Hindlimb muscle (tissue), 1 donor: ENCODE measurements at places on chromosomes 16 and 17.

DNA sequence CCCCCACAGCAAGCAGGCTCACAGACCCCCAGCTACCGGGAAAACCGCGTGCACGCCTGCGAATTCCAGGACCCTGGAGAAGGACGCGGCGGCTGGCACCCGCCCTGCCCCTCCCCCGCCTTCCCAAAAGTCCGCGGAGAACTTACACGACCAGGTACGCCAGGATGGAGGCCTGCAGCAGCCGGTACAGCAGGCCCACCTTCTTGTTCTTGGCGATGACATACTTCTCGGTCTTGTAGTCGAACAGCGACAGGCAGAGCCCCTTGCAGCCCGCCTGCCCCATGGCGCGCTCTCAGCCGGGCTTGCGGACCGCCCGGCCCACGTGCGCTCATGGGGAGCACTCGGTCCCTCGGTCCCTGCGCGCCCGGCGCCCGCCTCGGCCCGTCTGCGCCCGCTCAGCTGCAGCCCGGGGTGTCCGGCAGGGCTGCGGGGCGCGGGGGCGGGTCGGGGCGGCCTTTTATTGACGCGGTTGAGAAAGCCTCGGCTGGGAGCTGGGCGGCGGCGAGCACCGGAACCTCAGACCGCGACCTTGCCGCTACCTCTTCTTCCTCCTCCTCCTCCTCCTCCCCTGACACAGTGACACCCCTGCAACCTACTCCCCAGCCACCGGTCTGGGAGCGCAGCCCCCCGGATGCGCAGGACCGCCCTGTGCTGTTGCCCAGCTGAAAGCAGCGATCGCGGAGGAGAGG, at the start of gene P2RX5:
Gene P2RX5 (minus strand): TSS at position 433 of the 689 bp plus-strand sequence. CDS start 150 bp downstream, at position 283.
- DNase-seq, result no peak

GRCh38 chr16:89300311-89300975, 82.9 kb downstream of the ZNF778 start:
- no peak for DNase-seq

DNA sequence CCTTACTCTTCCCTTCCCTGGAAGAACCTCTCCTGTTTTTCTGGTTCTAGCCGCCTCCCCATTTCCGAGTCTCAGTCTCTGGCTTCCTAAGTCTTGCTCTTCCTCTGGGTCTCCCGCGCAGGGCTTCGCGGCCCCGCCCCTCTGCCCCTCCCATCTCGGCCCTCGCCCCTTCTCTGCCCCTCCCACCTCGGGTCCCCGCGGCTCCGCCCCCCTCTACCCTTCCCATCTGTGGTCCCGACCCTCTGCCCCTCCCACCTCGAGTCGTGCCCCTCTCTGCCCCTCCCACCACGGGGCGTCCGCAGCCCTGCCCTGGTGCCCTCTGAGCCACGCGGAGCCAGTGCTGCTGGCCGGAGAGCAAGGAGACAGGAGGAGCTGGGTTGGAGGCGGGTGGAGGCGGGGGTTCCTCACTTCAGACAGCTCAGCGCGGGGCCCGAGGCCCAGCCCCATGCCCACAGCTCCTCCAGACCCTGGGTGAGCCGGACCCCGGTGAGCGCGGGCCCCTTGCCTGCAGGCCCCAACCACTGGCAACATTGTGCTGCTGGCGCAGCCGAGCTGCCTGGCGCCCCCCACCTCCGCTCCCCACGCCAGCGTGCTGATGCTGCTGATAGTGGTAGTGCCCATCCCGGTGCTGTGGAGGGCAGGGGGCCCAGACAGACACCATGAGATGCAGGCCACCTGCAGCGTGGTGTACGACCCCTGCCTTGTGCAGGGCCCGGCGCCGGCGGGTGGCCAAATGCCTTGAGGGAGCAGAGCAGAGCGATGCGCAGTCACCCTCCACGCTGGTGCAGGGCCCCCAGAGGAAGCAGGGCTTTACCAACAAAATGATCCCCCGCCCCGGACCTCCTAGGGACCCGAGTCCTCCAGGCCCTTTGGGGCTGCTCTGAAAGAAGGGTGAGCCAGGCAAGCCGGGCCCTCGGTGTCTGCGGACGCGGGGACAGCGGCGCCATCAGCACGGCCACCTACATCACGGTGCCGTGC, 2115.3 kb downstream of the TP53TG3F start:
- no peak for DNase-seq

- DNase-seq, result no peak
Measured at GRCh38 chr17:53948323-53948722, 125.6 kb downstream of the KIF2B start.

- no peak for DNase-seq
Measured at GRCh38 chr16:82845116-82845515, 218.3 kb downstream of the CDH13 start.

GRCh38 chr17:31114956-31115555, 20.3 kb downstream of the NF1 start:
- DNase-seq, result no peak

GRCh38 chr16:86879268-86879667, 300.9 kb downstream of the FOXL1 start:
- no peak for DNase-seq

GRCh38 chr17:64066716-64067115, 46.3 kb upstream of the ICAM2 start:
- DNase-seq, result no peak

GRCh38 chr16:85463672-85464382, 149.3 kb upstream of the GSE1 start:
- no peak for DNase-seq

- DNase-seq, result no peak
Measured at GRCh38 chr17:14325618-14326167, 24.8 kb downstream of the HS3ST3B1 start.

GRCh38 chr16:79098907-79099306, 501.6 kb downstream of the MAF start:
- DNase-seq, result no peak

- peak; percentile 74 for DNase-seq
Measured at GRCh38 chr16:2040787-2041522, 6.7 kb downstream of the NTHL1 start.

- DNase-seq, result peak; percentile 94
Measured at GRCh38 chr17:1714427-1714979, 4.3 kb upstream of the TLCD2 start.

- no peak for DNase-seq
Measured at GRCh38 chr16:52578829-52579498, 32.0 kb upstream of the TOX3 start.

DNA sequence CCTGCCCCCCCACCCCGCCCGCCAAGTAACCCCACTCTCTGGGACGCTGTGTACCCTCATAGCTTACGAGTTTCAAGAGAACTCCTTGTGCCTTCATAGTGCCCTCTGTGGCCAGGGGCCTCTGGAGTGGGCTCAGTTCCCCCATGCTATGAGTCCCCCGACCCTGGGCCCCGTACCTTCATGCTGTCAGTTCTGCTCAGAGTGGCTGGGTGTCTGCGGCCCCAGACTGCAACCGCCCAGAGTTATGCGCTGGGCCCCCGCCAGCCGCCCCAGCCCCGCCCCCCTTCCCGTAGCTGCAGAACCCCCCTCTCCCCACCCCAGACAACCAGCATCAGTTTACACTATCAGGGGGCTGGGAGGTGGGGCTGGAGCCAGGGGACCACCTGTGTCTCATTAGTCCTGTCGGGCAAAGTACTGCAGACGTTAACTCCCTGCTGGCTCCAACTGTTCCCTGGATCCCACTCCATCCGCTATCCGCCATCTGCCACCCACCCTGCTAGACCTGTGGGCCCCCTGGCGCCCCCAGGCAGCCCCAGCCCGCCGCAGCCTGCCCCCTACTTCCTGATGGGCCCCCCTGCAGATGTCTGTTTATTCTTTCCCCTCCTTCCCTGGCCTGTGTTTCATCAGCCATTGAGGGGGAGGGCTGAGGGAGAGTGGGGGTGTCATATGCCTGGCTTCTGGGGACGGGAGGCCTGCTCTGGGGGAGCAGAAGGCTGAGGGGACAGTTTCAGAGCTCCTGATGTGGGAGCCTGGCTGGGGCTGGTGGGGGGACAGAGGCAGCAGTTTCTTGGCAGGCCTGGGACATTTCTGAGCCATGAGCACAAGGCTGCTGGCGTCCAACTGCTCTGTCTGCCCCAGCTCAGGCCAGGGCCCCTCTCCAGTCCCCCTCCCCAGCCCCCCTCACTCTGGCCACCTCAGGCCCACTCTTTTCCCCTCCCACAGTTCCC, at the start of gene MFAP4:
Gene MFAP4 (minus strand): TSS at position 217 of the 947 bp plus-strand sequence. CDS start 35 bp downstream, at position 182.
- DNase-seq, result peak; percentile 91

DNA sequence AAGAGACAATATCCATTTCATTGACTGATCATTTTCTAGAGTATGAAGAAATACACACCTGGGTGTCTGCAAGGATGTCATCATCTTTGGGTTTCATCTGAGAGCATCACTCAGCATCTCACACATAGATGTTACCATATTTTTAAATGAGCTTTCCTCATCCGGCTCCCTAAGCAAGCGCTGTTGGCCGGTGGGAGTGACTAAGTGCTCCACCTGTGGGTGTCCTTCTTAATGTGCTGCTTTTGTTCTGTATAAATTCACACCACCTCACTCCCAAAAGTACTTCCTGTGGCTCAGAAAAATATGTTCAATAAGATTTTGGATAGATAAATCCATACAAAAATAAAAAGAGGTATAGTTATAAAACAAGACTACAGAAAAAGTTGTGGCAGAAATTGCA, 7.4 kb downstream of the SSTR2 start:
- DNase-seq, result no peak

- no peak for DNase-seq
Measured at GRCh38 chr16:50378417-50378816, 9.6 kb upstream of the BRD7 start.

DNA sequence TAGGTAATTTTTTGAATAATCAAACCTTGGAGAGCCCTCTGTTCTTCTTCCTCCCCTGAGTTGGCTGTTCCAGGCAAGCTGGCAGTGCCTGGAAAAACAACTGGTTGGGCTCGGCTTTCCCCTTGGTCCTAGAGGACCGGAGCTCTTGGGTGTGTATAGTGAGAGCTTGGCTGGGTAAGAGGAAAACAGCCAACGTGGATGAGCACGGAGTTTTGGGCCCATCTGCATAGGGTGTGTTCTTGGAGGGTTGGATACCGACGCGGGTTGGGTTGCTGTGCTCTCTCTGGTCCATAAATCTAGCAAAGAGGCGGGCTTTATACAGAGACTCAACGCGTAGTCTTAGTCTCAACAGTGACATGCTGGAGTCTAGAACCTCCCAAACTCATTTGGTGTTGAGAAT, 23.2 kb downstream of the ITGB3 start:
- peak; percentile 74 for DNase-seq

GRCh38 chr16:72467157-72467759, 295.3 kb upstream of the PMFBP1 start:
- DNase-seq, result peak; percentile 14

DNA sequence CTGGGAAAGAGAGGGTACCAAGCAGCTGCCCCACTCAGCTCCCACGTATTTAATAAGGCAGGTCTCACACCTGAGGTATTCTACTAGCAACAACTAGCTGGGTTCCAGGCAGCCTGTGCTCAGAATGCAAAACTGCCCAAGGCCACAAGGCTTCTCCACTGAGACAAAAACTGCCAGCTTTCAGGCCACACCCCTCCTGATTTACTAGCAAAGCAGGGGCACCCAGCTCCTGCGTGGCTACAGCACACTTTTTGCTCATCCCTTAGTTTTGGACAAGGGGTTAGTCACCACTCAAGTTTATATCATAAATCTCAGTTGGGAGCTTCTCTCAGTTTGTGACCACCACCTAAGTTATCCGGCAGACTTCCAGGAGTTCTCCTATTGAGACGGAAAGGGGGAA, 494.6 kb downstream of the CDH11 start:
- no peak for DNase-seq

- DNase-seq, result no peak
Measured at GRCh38 chr17:64102627-64103390, 27.1 kb downstream of the ERN1 start.

DNA sequence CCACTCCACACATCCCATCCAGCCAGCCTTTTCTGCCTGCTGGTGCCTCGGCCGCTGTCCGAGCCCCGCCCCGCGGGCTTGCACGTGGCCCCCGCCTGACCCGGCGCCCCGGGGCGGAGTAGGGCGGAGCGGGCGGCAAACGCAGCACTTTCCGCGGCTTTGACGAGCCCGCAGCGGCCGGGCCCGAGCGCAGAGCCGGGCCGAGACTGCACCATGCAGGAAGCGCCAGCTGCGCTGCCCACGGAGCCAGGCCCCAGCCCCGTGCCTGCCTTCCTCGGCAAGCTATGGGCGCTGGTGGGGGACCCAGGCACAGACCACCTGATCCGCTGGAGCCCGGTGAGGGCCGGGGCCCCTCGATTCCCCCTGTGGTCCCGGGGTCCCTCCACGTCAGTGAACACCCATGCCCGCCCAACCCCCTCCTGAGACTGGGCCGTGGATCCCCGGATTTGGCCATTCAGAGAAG, at the start of gene HSF4:
Gene HSF4 (plus strand): TSS at position 147 of the 463 bp plus-strand sequence. CDS start 67 bp downstream, at position 214.
- DNase-seq, result no peak

- no peak for DNase-seq
Measured at GRCh38 chr16:2121853-2122252, 13.8 kb downstream of the PKD1 start.

DNA sequence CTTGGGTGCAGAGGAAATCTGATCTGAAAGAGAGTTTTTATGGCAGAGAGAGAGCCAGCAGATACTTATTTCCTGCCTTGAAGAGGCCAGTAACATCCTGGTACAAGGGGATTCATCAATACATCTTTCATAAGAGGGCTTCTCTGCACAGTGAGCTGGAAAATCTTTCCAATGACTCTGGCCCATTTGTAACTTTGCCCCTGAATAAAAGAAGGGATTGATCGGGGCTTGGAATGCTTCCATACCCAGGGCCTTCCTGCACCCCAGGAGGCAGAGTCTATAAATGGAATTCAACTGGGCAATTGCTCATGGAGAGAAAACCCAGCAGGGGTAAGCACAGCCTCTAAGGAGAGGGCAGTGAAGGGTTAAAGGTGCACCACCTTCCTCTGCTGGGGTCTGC, 163.3 kb downstream of the XYLT1 start:
- DNase-seq, result no peak

DNA sequence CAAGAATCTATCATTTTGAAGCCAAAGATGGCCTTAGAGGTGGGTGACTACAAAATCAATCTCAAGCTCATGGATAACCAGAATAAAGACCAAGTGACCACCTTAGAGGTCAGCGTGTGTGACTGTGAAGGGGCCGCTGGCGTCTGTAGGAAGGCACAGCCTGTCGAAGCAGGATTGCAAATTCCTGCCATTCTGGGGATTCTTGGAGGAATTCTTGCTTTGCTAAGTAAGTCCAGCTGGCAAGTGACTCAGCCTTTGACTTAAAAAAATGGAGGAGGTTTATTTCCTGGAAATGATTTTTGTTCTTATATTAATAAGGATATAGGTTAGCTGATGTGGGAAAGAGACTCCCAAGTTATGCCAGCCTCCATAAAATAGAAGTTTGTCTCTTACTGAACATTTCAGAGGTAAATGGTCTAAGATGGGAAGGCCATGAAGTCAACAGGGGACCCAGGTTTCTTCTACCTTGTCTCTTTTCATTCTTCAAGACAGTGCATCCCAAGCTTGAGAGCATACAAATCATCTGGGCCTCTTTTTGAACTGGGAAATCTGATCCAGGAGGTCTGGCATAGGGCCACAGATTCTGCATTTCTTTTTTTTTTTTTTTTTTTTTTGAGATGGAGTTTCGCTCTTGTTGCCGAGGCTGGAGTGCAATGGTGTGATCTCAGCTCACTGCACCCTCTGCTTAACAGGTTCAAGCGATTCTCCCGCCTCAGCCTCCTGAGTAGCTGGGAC, 19.8 kb upstream of the TANGO6 start:
- no peak for DNase-seq

GRCh38 chr16:79264237-79265109, 336.1 kb downstream of the MAF start:
- no peak for DNase-seq

- no peak for DNase-seq
Measured at GRCh38 chr16:88448461-88449266, 4.4 kb upstream of the ZFPM1 start.
